T-helper 2 cell (primary cell): ENCODE measurements at places on chromosomes 1 and 21.
A peak's percentile ranks its signal among the peaks of the same experiment; 100 is the strongest.

DNA sequence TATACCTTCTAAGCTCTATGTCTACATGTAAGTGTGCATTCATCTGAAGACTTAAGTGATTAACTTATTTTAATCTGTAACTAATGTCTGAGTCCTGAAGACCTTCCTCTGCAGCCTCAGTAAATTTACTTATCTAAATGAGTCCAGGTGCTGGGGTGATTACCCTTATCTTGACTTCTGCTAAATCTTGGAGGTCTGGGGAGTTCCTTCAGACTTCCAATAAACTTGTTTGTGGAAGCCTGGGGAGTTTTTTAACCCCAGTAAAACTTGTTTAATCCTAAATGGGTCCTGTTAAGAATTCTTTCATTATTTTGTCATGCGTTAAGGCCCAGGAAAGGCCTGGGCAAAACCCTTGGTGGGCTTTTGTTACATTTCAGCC, 37.0 kb downstream of the RSPH1 start:
- no peak for DNase-seq

DNA sequence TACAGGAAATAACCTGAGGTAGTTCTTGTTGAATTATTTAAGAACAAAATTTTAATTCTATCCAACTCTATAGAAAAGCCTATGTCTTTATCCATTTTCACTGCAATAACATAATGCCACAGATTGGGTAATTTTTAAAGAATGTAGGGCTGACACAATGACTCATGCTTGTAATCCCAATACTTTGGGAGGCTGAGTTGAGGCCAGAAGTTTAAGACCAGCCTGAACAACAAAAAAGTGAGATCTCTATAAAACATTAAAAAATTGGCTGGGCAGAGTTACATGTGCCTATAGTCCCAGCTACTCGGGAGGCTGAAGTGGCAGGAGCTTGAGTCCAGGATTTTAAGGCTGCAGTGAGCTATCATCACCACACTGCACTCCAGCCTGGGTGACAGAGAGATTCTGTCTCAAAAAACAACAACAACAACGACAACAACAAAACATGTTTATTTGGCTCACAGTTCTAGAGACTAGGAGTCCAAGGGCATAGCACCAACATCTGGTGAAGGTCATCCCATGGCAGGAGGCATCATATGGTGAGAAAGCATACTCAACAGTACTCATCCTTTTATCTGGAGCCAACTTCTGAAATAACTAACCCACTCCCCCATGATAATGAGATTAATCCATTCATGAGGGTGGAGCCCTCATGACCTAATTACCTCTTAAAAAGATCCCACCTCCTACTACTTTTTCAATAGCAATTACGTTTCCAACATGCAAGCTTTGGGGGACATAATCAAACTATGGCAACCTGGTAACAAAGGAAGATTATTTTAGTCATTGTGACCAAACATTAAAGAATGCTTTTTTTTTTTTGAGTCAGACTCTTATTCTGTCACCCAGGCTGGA, 59.6 kb downstream of the ABL2 start:
- DNase-seq = no peak

DNA sequence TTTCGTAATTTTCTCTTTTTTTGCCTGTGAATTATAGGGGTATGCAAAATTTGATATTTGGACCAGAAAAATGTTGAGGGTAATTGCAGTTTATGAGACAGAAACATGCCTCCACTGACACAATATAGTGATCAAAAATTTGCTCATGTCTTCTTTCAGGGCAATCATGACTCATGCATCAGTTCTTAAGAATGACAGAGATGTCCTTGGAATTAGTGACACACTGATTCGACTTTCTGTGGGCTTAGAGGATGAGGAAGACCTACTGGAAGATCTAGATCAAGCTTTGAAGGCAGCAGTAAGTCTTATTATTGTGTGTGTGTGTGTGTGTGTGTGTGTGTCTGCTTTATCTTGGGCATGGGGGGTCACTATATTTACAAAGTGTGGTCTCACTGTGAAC, 27.5 kb downstream of the CTH start:
- no peak for DNase-seq

DNA sequence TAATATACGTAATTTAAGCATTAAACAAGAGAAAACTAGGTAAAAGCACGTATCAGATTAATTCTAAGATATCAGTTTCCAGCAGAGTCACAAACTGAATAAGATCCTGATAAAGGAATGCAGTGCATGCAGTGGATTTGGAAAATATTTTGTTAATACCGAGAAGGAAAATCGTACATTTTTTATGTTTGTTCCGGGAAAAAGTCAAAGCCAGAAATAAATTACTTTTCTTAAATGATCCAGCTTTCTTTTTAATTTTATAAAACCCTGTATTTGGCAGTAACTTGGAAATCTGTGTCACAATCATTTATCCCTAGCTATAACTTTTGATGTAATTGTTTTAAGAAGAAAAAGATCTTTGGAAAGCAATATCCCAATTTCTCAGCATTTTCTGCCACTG, 955 bp downstream of the PALMD start:
- DNase-seq = no peak

DNA sequence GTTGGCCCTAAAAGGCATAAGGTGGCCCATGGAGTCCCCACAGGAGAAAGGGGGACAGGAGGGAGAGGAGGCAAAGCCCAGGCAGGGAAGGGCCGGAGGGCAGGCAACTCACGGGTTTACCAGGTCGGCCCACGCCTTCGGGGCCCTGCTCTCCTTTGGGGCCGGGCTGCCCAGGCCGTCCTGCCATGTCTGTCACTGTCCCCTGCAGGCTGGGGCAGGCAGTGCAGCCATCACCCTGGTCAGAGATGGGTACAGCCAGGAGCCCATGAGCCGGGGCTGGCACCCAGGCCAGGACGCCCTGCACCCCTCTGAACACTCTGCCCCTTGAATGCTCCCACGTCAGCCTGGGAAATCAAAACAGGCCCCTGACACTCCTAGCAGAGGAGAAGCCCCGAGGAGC, 19.8 kb downstream of the COL16A1 start:
- DNase-seq = no peak

- no peak for DNase-seq
Observed at GRCh38 chr1:109250454-109251276, 1.3 kb downstream of the CELSR2 start.

GRCh38 chr1:29830383-29830782, 594.1 kb downstream of the PTPRU start:
- DNase-seq = no peak

DNA sequence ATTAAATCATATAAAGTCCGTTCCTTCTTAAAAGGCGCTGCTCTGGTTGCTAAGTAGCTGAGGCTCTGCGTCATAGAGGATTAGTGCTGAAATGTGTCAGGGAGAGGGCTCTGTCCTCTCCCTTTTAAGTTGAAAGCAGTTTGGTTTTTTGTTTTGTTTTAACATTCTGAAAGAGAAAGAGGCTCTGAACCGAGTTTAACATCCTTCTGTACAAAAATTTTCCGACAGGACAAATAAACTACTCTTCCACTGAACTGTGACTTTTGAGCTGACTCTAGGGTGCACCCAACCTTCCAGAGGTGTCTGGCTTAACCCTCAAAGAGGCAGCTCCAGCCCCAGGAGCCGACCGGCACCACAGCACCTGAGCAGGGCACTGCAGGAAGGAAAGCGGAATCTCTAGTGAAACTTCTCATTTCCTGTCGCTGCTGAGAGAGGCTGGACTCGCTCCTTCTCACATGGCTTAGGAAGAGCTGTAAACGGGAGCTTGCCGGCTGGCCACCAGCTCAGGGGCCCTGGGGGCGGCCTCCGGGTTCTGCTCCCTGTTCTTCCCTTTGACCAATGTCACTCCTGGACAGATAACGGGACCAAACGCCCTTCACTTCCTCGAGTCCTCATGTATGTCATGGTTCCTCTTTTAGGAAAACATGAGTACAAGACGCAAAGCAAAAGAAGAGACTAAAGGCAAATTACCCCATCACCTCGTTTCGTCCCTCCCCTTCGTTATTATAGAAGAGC, 1.2 kb downstream of the VAV3 start:
- DNase-seq = peak; percentile 73

DNA sequence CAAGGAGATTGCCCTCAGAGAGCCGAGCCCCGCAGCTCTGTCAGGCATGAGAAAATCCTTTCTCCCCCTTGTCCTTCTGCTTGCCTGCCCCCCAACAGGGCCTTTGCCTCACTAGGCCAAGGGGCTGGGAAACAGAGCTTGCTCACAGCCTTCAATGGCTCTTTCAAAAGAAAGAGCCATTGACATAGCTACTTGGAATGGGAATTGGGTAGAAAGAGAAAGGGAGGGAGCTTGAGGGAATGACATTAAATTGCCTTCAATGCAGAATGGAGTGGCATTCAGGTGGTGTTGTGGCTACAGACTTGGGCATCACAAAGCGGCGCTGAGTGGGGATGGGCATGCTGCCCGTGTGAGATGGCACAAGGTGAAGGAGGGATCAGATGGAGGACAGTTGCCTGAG, 13.2 kb downstream of the SYT11 start:
- DNase-seq = no peak

DNA sequence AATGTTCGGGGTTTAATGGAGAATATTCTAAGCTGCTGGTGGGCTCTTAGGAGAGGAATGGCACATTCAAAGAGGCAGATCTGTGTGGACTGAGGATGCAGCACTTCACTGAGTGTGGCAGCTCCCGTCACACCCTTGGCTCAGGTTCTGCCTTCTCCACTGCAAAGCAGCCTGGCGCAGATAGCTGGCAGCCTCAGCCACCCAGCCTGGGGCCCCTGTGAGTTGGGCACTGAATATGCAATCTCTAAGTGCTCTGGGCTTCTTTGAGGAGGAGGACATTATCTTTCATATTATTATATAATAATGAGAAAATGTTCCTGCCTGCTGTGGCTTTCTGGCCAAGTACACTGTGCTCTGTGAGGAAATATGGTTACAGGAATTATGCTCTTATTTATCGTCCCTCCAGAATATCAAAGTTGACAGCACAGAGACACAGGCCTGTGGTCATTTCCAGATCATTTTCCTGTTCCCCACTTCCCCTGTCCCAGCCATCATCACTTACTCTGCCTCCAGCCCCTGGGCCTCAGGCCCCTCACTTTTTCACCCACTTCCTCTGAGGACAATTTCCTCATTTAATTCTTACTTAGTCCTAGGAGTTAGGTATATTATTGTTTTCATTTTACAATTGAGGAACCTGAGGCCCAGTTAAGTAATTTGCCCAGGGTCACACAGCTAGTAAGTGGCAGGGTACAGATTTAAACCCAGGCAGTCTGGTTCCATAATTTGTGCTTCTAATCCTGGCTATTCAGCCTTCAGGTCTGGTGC, 53.6 kb downstream of the MAB21L3 start:
- DNase-seq = no peak

GRCh38 chr1:41399145-41399795, 38.0 kb downstream of the FOXO6 start:
- no peak for DNase-seq

DNA sequence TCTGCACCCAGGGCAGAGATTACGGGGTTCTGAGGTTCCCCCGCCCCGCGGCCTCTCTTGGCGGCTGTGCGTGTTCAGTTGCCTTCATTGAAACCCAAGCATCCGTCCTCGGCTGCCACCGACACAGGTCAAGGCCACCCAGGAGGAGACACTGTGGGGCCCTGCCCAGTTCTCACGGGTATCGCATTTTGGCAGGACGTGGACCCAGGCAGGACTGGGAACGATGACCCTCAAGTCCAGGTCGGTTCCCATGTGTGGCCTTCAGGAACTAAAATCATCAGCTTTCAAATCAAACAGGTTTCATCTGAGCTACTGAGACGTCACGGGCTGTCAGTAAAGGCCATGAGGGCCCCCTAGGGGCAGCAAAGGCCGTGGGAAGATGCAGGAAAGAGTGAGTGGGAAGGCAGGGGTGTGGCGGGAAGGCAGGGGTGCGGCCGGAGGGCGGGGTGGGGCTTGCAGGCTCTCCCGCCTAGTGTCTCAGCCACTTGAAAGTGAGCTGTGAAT, 7.0 kb upstream of the C1orf174 start:
- DNase-seq = peak; percentile 6

DNA sequence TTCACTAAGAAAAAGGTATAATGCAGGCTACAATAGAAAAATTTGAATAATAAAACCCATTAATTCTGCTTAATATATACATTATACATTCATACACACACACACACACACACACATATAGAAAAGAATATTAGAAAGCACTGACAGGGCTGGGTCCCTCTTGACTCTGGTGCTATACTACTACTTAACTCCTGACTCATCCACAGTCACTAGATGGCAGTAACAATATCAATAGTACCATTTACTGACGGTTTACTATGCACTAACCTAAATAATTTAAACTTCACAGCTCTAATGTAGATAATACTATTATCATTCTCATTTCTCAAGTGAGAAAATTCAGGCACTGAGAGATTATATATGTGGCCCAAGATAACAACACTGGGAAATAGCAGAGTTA, 87.5 kb downstream of the COP1 start:
- no peak for DNase-seq

- DNase-seq = no peak
Observed at GRCh38 chr1:65890201-65890843, 97.6 kb downstream of the PDE4B start.

DNA sequence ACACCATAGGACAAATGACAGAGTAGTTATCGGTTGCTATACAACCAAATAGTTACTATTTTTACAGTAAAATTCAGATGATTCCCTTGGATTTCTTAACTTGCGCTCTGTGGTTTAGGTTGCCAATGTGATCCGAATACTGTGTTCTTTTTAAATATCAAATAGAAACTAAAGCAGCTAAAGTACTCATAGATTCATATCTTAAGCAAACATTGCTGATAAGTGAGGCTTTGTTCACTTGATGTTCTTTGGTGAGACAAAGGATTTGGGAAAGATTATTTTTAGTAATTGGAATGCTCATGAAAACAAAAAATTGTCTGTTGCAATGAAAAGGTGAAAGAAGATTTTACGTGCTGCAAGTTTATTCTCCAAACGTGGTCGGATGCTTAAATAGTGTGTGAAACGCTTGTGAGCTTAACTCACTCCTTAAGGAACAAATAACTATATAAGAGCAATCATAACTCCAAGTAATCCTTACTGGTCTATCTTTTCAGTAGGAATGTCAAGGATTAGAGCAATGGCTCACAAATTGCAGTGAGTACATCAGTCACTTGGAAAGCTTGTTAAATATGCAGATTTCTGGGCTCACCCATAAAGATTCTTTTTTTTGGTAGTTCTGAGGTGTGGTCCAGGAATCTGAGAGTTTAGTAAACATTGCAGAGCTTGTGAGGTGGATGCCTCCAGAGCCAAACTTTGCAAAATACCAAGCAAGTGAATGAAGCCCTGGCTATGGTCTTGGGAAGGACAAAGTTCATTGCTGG, 31.8 kb upstream of the PDC start:
- no peak for DNase-seq

DNA sequence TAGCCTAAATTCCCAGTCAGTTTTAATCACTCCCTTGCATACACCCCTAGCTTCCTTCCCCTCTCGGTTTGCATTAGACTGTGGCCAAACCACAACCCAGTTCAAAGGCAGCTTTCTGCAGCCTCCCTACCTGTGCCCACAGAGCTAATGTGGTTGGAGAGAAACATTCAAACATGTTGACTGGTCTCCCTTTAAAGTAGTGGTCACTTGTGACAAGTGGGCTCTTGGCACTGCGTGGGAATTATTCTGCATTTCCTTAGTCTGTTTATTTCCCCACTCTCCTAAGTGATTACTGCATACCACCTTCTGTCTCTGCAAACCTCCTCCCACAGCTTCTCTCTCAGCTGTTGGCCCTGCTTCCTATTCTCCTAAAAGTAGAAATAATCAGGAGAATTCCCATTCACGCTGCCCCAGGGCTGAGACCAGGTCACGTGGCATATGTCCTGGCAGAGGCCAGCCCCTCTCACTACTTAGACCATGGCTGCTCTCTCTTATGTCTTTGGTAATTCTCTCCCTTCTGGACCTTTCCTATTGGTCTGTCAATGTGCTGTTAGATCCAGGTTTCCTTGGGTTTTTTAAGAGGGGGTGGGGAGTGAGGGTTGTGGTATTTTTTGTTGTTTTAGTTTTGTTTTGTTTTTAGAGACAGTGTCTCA, 38.4 kb upstream of the CD101 start:
- DNase-seq = no peak
